ENCODE measurements at places on chromosomes 12 and 14.

DNA sequence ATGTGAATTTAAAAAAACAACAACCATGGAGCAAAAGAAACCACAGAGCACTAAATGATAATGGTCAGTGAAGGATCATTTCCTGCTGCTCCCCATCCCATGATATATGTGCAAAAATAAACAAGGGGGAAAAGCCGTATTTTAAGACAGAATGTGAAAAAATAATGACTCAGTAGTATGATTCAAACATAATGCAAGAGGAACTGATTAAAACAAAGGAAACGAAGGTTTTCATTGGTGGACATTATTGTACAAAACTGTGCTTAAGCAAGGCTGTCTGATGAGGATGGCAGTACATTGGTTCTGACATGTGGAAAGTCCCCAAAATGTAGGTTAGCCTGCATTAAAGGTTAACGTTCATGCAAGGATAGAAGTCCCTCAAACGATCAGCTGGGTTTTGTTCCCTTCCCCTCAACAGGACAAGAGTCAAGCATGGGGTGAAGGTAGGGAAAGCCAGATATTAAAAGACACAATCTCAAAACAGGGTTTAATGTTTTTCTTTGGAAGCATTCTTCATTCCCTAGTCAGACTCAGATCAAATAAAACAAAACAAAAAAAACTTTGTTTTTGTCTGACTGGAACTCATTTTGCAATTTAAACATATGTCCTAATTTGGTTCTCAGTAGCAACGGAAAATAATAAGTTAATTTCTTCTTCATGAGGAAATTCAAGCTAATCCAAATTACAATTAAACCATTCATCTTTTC lies 26.3 kb upstream of the PTGDR start:
- no peak for DNase-seq

GRCh38 chr14:54680651-54681050 lies 113.7 kb downstream of the SAMD4A start:
- DNase-seq, result no peak

DNA sequence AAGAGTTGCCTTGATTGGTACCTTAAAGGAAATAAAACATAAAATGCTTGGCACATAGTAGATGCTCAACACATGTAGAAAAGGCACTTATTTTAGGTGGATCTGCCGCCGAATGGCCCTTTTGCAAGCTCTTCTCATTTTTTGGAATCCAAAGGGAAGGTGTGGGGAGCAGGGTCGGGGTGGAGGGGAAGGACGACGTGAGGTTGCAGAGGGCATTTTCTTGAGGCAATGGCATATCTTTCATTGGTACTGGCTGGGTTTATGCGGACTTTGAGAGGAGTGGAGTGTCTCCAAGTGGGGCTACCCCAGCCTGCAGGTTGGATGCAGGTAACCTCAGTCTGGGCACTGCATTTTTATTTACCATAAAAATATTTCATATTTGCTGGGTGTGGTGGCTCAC lies 8.1 kb downstream of the RTL1 start:
- no peak for DNase-seq

- DNase-seq, result no peak
Measured at GRCh38 chr14:102375119-102375518, 12.4 kb downstream of the TECPR2 start.

- no peak for DNase-seq
Measured at GRCh38 chr12:6569312-6569711, 1.2 kb upstream of the NOP2 start.

- DNase-seq, result no peak
Measured at GRCh38 chr14:101473795-101474562, 87.3 kb upstream of the DIO3 start.

DNA sequence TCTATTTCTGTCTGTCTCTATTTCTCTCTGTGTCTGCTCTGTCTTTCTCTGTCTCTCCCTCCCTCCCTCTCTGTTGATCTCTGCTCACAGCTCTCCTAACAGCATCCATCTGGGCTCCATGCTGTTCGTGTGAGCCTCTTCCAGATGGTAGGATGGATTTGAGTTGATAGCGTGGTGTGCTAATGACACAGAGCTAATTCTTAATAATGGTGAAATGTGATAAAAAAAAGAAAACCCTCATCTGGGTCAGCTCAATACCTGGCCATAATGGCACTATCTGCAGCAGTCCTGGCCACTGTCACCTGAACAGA lies 96.4 kb downstream of the AACS start:
- DNase-seq, result no peak

- no peak for DNase-seq
Measured at GRCh38 chr12:22986997-22987396, 362.0 kb downstream of the ETNK1 start.

GRCh38 chr14:89236851-89237250 lies 180.2 kb downstream of the FOXN3 start:
- DNase-seq, result no peak

GRCh38 chr14:21308132-21308478 lies 28.2 kb downstream of the RPGRIP1 start:
- no peak for DNase-seq

- no peak for DNase-seq
Measured at GRCh38 chr14:99733211-99733539, 49.1 kb downstream of the CYP46A1 start.

Measured in activated gamma-delta T cell (primary cell).